ENCODE measurements at places on chromosomes 4 and X.

GRCh38 chr4:87002682-87003043 lies 67.9 kb downstream of the AFF1 start:
- DNase-seq: no peak

GRCh38 chr4:169682372-169683047 lies 62.1 kb downstream of the CLCN3 start:
- DNase-seq: no peak

GRCh38 chr4:26076896-26077295 lies 162.9 kb downstream of the SMIM20 start:
- no peak for DNase-seq

DNA sequence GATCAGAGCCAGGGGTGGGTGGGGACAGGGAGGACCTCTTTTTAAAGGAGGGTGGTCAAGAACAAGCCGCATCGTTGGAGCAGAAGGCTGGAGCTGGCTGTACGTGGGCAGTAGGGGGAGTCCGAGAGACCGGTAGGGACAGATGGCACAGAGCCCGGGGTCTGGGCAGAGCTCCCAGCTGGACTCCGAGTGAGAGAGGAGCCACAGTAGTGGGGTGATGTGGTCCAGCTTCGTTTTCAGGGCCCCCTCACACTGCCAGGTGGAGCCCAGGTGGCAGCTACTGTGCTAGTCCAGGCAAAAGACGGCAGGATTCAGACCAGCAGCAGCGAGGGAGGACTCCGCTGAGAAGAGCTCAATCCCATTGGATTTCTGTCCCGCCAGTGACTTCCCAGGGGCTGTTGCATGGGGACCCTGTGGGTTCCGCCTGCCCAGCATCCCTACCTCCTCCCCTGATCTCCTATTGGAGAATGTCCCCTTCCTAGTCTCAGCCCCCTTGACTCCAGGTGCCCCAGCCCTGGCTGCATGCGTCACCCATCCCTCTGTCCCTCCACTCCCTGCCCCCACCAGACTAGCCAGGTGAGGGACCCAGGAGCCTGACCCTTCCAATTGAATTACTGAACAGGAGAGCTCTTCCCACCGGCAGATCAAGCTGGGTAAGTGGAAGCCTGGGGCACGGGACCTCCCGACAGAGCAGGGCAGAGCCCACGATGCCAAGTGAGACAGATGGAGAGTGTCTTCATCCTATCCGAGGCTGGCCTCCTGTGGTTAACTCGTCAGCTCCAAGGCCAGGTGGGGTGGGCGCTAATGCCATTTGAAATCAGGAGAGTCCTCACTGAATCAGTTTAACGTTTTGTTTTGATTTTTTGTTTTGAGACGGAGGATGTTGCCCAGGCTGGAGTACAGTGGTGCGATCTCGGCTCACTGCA lies 2.9 kb downstream of the ARHGAP4 start:
- DNase-seq: no peak

DNA sequence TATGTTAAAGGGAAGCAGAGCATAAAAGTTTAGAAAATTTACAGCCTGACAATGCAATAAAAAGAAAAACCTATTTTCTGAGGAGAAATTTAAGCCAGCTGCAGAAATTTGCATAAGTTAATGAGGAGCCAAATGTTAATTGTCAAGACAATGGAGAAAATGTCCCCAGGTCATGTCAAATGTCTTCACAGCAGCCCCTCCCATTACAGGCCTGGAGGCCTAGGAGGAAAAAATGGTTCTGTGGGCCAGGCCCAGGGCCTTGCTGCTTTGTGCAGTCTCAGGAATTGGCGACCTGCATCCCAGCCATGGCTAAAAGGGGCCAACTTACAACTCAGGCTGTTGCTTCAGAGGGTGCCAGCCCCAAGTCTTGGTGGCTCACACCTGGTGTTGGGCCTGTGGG lies 275.4 kb upstream of the RPS6KA3 start:
- DNase-seq: no peak

- no peak for DNase-seq
Measured at GRCh38 chr4:173459857-173460256, 60.9 kb upstream of the SCRG1 start.

DNA sequence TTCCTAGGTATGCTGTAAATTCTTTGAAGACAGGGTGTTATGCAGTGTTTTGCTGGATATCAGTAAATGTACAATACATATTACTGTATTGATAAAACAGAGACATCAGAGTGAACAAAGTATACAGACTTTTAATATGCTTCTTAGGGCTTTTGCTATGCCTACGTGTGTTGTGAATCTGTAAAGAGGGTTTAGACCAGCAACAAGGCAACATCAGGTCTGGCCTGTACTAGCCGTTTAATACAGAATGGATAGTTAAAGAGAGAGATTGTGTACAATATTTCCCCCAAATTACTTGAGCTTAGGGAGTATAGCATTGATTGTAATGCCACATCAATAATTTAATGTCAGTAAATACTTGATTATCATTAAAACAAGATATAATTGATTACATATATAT lies 75.2 kb downstream of the PAQR3 start:
- no peak for DNase-seq

DNA sequence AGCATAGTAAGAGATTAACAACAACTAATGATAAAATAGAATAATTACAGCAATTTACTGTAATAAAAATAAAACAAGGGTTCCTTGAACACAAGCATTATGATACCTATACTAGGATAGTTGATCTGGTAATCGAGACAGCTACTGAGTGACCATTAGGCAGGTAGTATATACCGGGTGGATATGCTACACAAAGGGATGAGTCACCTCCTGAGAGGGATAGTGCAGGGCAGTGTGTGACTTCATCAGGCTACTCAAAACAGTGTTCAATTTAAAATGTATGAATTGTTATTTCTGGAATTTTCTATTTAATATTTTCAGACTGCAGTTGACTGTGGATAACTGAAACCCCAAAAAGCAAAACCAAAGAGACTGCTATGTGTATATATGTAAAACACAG lies 9.7 kb upstream of the ANTXR2 start:
- no peak for DNase-seq

- no peak for DNase-seq
Measured at GRCh38 chr4:169417629-169418282, 147.0 kb upstream of the SH3RF1 start.

GRCh38 chr4:69689599-69689998 lies 36.6 kb upstream of the UGT2A1 start:
- DNase-seq: no peak

DNA sequence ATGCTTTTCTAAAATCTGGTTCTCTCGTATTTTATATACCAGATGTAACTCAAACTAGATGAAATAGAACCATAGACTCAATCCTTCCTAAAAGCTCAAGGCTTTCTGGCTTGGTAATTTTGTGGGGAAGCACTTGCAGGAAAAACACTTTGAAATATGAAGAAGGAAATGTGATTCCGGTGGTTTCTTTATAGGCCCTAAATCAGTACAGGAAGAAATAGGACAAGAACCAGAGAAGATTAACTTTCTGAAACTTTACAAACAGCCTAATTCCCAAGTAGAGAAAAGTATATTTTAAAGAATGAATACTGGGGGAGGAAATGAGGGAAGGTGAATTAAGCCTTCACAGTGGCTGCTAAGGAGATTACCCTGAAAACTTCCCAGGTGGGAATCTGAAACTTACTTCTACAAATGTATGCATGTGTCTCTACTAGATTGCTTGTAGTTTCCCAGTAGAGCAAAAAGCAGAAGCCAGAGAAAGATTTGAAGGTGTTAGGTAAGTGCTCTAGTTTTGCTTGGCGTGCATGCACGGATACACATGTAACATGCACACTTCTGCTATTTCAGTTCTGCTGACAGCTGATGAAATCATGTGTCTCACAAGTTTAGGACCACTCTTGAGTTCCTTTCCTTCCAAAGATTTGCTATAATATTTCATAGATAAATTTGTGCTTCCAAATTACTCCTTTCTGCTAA lies 92.1 kb downstream of the AFF1 start:
- no peak for DNase-seq

DNA sequence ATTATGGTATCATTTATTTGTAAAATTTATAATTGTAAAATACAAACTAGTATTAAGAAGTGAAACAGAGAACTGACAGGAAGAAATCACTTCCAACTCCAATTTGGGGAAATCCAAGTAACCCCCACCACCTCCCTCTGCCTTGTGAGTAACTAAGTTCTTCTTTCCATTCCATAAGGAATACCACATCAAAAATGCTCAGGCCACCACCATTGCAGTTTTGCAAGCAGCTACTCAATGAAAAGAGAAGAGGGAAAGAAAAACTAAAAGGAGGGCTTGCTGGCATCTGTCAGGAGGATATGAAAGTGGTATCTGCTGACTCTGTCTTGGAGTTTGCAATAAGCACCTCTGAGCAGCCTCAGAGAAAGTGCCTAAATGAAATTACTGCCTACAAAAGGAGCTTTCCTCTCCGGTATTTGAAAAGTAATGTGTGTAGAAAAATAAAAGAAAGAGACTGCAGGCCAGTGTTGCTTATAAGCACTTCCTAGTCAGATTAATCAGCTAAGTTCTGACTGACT lies 228.7 kb downstream of the OPHN1 start:
- no peak for DNase-seq

DNA sequence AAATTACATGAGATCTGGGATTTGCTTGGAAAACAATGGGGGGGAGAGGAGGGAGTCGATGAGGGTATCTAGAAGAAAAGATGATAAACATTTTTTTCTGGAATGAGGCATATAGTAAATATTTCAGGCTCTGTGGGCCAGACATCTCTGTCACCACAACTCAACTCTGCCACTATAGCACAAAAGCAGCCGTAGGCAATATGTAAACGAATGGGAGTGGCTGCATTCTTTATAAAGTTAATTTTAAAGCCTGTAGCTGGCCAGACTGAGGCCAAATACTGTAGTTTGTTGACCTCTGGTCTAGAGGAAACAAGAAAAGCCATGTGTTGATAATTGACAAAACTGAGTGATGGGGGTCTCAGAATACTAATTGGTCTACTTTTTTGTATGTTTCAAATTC lies 14.1 kb upstream of the TCEANC start:
- DNase-seq: no peak

All from vagina (tissue), 2 donors.